ENCODE measurements at places on chromosomes 7 and 10.

DNA sequence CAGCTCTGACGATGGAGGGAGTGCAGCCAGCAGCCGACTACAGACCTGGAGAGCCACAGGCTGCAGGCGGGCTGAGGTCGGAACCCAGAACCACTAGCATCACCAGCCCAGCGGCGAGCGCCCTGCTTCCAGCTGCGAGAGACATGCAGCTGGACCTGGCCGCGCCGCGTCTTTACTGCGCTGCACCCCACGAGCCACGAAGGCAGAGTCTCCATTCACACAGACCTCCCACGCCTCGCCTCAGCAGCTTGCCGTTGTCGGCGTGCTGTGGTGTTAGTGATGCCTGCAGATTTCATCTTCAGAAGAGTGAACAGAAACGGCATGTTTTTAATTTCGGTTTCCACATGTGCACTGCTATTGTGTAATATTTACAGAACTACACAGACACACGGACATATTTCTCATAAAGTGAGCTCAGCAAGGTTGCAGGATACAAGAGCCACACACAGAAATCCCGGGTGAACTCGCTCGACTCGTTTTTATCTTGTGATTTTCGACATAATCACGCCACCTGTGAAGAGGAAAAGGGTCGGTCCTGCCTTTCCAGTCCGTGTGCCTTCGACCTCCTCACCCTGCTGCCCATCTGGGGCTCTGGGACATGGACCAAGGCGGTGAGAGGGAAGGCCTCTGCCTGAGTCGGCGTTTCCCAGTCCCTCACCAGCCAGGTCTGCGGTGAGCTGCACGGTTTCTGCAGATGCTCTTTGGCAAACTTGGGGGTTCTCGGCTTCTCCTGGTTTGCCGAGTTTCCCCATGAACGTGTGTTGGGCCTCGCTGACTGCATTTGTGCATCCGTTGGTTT is 252.2 kb downstream of the ELFN1 start:
- peak; percentile 93 for DNase-seq

DNA sequence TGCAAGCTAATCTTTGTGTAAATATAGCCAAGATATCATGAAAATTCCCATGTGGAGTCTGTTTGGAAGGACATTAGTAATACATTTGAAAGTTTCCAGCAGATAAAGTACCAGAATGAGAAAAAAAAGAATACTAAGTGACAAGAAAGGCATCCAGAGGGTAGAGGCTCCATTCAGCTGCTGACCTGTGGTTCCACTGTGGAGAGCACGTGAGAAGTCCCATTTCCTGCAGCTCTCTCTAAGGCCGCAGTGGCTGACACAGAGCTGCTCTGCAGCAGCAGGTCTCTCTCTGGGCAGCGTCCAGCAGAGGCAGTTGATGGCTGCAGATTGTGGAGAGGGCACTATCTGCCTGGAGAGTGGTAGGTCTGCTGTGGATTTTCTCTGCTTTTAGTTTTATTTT is 100.1 kb upstream of the TMEM72 start:
- no peak for DNase-seq

GRCh38 chr10:18214691-18215563 is 74.7 kb downstream of the CACNB2 start:
- DNase-seq, result peak; percentile 56

- DNase-seq, result no peak
Measured at GRCh38 chr10:72981882-72982529, 27.4 kb upstream of the PLA2G12B start.

- DNase-seq, result no peak
Measured at GRCh38 chr7:36153571-36154097, 580 bp downstream of the EEPD1 start.

GRCh38 chr10:121448766-121449421 is 149.3 kb downstream of the FGFR2 start:
- DNase-seq, result no peak

- no peak for DNase-seq
Measured at GRCh38 chr7:1663223-1663622, 6.9 kb upstream of the ELFN1 start.

DNA sequence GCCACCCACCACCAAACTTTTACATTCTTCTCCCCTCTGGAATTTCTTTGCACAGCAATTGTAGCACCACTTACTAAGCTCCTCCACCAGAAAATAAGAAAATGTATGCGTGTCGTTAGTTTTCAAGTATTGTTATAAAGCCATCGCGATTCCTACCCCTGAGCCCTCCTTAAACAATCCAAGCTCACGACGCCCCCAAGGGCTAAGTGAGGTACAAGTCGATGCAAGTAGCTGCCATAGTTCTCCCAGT is 1.3 kb downstream of the FRAT2 start:
- DNase-seq, result peak; percentile 22

- DNase-seq, result no peak
Measured at GRCh38 chr10:80290474-80291220, 1.2 kb upstream of the MAT1A start.

DNA sequence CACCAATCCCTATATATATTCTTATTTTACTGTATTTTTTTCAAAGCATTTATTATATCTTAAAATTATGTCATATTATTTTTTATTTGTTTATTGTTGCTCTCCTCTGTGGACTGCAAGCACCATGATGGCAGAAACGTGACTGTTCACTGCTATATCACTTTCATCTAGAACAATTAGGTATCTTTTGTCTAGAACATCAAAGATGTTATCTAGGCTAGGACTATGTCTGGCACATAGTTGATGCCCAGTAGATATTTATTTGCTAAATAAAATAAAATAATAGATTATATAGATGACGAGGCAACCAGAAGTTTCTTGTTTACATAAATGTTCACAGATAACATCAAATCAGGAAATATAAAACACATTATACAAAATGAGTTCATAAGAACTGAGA is 12.4 kb upstream of the GPR158 start:
- DNase-seq, result no peak

DNA sequence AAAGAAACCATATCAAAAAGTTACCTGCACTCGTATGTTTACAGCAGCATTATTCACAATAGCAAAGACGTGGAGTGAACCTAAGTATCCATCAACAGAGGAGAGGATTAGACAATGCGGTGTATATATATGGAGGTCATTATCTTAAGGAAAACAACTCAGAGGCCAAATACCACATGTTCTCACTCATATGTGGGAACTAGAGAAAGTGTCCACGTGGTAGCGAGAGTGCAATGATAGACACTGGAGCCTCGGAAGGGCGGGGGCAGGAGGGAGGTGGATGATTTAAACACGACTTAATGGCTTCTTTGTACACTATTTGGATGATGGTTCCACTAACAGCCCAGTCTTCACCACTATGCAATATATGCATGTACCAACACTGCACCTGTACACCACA is 40.1 kb upstream of the RNF32 start:
- DNase-seq, result no peak

DNA sequence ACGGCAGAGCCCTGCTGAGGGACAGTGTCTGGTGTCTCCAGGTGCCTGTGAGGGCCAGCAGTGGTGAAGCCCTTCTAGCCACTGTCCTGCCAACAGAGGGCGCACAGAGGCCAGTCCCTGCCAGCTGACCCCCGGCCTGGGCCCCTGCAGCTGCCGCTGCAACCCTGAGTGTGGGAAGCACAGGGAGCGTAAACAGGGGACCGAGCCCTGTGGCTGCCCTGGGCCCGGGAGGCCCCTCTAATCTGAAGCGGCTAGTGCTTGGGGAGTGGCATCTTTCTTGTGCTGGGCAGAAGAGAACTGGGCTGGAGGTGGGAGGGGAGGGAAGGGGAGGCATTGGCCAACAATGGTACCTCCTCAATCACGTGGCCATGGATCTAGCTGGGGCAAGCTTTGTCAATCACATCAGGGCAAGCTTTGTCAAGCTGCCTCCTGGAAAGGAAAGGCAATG is 34.6 kb downstream of the TRIM8 start:
- DNase-seq, result peak; percentile 61

- no peak for DNase-seq
Measured at GRCh38 chr10:26213157-26213800, 3.3 kb upstream of the GAD2 start.

GRCh38 chr10:100004805-100005510 is 4.8 kb downstream of the DNMBP start:
- DNase-seq, result no peak

DNA sequence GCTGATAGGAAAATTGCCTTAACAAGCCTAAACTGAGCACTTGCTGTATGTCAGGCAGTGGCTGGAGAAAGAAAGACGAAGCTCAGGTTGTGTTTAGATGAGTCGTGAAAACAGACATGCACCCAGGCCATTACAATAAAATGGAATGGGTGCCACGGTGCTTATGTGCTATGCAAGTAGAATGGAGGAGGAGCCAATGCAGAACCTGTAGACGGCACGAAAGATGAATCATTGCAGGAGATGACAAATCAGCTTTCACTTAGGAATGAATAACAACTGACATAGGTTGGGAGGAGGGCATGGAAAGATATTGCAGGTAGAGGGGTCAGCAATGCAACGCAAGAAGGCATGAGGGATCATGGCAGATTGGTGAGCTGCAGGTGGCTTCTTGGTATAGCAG is 61.2 kb upstream of the ARHGAP21 start:
- DNase-seq, result no peak

GRCh38 chr10:35638101-35638500 is 4.0 kb downstream of the FZD8 start:
- DNase-seq, result no peak

DNA sequence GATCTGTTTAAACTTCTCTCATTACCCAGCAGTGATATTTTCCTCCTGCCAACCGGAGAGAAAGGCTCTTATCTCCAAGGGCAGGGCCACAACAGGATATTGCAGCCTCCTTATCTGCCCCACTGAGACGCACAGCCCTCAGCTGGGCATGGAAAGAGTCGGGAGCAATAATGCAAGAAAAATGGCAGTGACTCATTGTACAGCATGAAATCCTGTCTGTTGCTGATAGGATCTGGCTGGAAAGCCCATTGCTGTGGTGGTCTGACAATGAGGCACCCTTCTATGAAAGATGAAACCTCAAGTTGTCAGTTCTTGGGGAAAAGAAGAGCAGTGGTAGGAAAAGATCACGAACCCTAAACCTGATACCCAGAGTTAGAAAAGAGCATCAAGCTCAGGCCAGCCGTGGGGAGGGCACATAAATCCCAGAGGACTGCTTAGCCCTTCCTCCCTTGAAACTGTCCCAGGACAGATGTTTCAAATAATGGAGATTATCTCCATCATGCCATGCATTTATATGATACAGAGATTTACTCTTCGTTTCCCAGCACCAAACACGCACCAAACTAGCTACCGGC is 47.0 kb upstream of the FIGNL1 start:
- DNase-seq, result no peak

Measured in inflammatory macrophage treated with lipopolysaccharide for 4 hours (primary cell).